ENCODE measurements at places on chromosomes 3 and 15. TPM values are rescaled to one million over a fixed set of nuclear protein-coding genes. Genes with fewer than 3 reads are reported as not detected.

- H3K4me1 ChIP-seq, result no peaks in the 10 kb centered on the region
- no peak for DNase-seq
- no peak overlapping the region for H3K4me3 ChIP-seq
- no peaks in the 10 kb centered on the region for H3K27me3 ChIP-seq
- H3K36me3 ChIP-seq, result no peaks in the 10 kb centered on the region
Observed at GRCh38 chr3:31116651-31117050, 222.2 kb upstream of the GADL1 start.

DNA sequence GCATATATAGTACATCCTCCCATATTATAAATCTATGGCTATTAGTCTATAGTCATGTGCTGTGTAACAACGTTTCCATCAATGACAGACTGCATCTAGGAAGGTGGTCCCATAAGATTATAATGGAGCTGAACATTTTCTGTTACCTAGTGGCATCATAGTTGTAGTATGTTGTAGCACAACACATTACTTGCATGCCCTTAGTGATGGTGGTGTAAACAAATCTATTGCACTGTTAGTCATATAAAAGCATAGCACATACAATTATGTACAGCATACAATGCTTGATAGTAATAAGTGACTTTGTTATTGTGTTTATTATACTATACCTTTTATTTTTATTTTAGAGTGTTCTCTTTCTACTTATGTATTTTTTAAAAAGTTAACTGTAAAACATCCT lies 37.4 kb upstream of the TNFSF10 start:
- H3K4me3 ChIP-seq, result no peak overlapping the region
- DNase-seq, result no peak
- peaks cover 2% of the 10 kb centered on the region for H3K36me3 ChIP-seq
- peak overlapping the region; percentile 72 for H3K27ac ChIP-seq
- H3K27me3 ChIP-seq, result no peaks in the 10 kb centered on the region

DNA sequence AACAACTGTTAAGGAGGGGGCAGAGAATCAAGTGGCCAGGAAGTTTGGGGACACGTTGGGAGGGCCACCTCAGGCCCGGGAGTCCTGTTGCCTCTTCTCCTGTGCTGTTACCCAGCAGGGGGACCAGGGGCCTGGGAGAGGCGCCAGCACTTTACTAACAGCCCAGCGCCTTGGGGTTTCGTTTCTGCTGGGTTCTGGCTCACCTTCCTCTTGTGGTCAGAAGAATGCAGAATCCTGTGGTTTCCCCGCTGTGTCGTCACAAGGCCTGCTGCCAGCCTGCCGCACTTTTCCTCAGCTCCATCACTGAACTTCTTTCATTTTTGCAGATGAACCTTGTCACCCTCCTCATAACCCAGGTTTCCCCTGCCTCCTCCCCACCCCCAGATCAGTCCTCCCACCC lies 67.7 kb downstream of the SLC30A4 start:
- DNase-seq, result peak; percentile 94
- peaks cover 44% of the 10 kb centered on the region for H3K4me1 ChIP-seq
- peaks cover 2% of the 10 kb centered on the region for H3K36me3 ChIP-seq
- peak overlapping the region; percentile 67 for H3K4me3 ChIP-seq
- no peaks in the 10 kb centered on the region for H3K27me3 ChIP-seq

DNA sequence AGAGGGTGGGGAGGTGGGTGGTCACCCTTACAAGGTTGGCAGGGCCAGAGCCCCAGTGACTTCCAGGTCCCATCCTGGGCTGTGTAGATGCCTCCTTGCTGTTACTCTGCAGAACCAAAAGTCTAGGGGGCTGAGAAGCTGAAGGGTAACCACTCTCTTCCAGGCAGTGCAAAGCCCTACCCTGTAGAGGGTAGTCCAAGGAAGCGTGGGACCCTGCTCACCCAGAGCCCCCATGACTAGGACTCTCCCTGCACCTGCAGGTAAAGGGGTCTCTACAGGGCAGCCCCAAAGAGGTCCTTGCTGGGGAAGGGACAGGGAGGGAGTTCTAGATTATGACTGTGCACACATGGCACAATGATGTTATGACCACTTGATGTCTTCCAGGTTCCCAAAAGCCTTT lies 14.2 kb downstream of the GHRL start:
- no peaks in the 10 kb centered on the region for H3K27me3 ChIP-seq
- peaks cover 70% of the 10 kb centered on the region for H3K36me3 ChIP-seq
- H3K27ac ChIP-seq, result peak overlapping the region; percentile 70
- no peak for DNase-seq

Gene INAFM2
- 22.8 TPM for total RNA-seq

Gene SV2B
- 0.05 TPM for total RNA-seq

Measured in activated CD4-positive, alpha-beta T cell treated with anti-CD3 and anti-CD28 coated beads, Interleukin-2, amount 10 ng/mL, durations not matched to agents 24 days and 14 days (primary cell).